Activated CD4-positive, alpha-beta T cell treated with anti-CD3 and anti-CD28 coated beads for 36 hours (primary cell): ENCODE measurements at places on chromosomes 1 and 21. TPM values are rescaled to one million over a fixed set of nuclear protein-coding genes. Genes with fewer than 3 reads are reported as not detected.

The FAM163A gene
- total RNA-seq, result not detected

The PTPN22 gene
- total RNA-seq, result 52.6 TPM

The C8B gene
- not detected for total RNA-seq

- H3K4me1 ChIP-seq, result no peaks in the 10 kb centered on the region
- no peak overlapping the region for H3K27ac ChIP-seq
- peaks cover 2% of the 10 kb centered on the region for H3K27me3 ChIP-seq
- no peaks in the 10 kb centered on the region for H3K36me3 ChIP-seq
Observed at GRCh38 chr1:68197891-68198290, 34.4 kb downstream of the WLS start.

GRCh38 chr1:57678138-57678537 is 254.3 kb upstream of the DAB1 start:
- no peak overlapping the region for H3K4me3 ChIP-seq
- H3K27me3 ChIP-seq, result peaks cover 3% of the 10 kb centered on the region
- H3K4me1 ChIP-seq, result no peaks in the 10 kb centered on the region
- H3K36me3 ChIP-seq, result no peaks in the 10 kb centered on the region
- no peak for DNase-seq

- H3K4me3 ChIP-seq, result no peak overlapping the region
- H3K27me3 ChIP-seq, result peaks cover 22% of the 10 kb centered on the region
- H3K27ac ChIP-seq, result no peak overlapping the region
- H3K4me1 ChIP-seq, result peaks cover 13% of the 10 kb centered on the region
Observed at GRCh38 chr1:94929351-94930217, 2.7 kb upstream of the CNN3 start.

GRCh38 chr1:85048296-85049064 is at the start of gene MCOLN3:
TSS of gene MCOLN3 (minus strand) at chr1:85048500. CDS start at chr1:85045360, 3,140 bp downstream.
- H3K36me3 ChIP-seq, result no peaks in the 10 kb centered on the region
- H3K4me1 ChIP-seq, result peaks cover 21% of the 10 kb centered on the region
- peaks cover 48% of the 10 kb centered on the region for H3K27me3 ChIP-seq
- peak; percentile 62 for DNase-seq
- no peak within 1 kb of the TSS for H3K27ac ChIP-seq
- peak within 1 kb of the TSS; percentile 62 for H3K4me3 ChIP-seq

- H3K4me3 ChIP-seq, result no peak overlapping the region
- no peak for DNase-seq
- no peaks in the 10 kb centered on the region for H3K36me3 ChIP-seq
- H3K4me1 ChIP-seq, result peaks cover 19% of the 10 kb centered on the region
- no peak overlapping the region for H3K27ac ChIP-seq
Observed at GRCh38 chr1:40808002-40808401, 24.4 kb downstream of the KCNQ4 start.

DNA sequence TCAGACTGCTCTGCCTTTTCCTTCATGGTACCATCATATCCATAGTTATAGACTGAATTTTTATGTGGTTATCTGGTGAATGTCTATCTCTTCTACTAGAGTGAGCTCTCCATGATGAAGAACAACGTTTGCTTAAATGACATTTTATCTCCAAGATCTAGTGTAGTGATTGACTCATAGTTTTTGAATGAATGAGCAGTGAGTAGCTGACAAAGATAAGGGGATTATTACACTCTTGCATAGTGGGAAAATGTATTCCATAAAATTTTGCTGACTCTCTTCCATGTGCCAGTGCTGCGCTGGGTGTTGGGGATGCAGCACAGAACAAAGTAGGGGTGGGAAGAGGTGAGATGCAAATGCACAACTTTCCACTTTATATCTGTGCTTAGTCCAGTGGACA is 147.7 kb downstream of the TGFB2 start:
- no peak overlapping the region for H3K27ac ChIP-seq
- H3K4me3 ChIP-seq, result no peak overlapping the region
- DNase-seq, result no peak
- H3K36me3 ChIP-seq, result no peaks in the 10 kb centered on the region
- H3K27me3 ChIP-seq, result peaks cover 9% of the 10 kb centered on the region

DNA sequence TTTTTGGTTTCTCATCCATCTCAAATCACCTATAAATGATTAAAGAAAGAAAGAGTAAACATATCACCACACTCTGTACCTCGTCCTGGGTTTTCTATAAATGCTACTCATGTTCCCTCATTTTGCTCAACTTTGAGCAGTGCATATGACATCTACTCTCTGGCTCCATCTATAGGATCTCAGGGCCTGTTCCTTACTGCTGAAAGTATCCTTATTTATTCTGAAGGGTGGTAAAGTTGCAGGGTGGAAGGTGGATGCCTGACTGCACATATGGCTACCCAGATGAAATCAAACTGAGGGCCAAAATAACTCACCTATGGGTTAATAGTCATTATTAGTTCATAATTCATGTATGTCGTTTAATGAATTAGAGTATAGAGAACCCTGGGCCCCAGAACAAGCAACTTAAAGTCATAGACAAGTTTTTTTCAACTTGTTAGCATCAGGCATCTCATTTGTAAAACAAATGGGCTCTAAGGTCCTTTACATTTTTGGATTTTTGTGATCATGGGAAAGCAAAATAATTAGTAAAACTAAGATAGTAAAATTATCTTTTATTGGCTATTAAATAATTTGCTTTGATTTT is 46.5 kb downstream of the NCF2 start:
- H3K4me1 ChIP-seq, result peaks cover 2% of the 10 kb centered on the region
- H3K27me3 ChIP-seq, result no peaks in the 10 kb centered on the region
- no peak for DNase-seq
- peaks cover 60% of the 10 kb centered on the region for H3K36me3 ChIP-seq
- H3K4me3 ChIP-seq, result no peak overlapping the region
